ENCODE measurements at places on chromosomes 5 and 9. TPM values are rescaled to one million over a fixed set of nuclear protein-coding genes. Genes with fewer than 3 reads are reported as not detected.
A peak's percentile ranks its signal among the peaks of the same experiment; 100 is the strongest.

DNA sequence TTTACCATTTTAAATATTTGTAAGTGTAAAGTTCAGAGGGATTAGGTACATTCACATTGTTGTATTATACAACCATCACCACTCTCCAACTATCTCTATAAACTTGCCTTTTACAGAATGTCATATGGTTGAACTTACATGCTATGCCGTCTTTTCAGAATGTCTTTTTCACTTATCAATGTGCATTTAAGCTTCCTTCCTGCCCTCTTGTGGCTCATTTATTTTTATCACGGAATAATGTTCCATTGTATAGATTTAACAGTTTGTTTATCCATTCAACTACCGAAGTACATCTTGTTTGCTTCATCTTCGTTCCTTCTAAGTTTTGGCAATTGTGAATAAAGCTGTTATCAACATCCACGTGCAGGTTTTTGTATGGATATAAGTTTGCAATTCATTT lies 133.3 kb upstream of the C6 start:
- DNase-seq, result no peak

The MCTP1 gene
- total RNA-seq, result 2.9 TPM

- no peak for DNase-seq
Measured at GRCh38 chr9:127982912-127983311, 2.1 kb upstream of the EEIG1 start.

DNA sequence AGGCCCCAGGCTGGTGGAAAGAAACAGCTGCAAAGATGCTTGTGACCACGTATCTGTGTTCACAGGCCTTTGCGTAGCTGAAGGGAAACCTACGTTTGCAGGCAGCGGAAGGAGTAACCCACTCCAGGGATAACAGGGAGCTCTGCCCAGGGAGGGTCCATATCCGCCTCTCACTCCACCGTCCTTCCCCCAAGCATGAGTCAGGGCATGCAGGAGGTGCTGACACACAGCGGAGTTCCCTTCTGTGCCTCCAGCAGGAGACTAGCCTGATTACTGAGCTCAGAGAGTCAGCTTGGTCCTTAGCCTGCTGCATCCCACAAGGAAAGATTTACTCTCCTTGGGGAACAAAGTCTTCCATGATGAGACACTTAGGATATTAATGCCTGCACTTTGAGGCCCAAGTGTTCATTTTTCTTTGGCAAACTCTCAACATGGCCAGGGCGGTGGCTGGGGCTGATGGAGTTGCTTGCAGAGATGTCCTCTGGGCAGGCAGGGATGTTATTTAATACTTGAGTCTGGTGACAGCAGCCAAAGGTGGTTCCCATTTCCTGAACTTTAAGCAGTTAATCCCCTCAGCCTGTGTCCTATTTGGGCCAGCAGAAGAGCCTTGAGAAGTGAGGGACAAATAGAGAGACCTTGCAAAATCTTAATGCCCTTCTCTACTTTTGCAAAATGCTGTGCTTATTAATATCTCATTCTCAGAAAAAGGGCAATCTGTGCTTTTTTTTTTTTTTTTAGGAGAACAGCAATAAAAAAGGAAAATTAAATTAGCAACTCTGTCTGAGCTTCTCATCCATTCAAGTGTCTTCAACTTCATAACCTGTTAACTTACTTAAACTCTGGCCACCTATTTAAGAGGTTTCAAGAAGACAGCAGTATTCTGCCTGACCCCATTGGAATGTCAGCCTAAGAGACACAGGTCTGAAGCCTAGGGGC lies 222.1 kb downstream of the HSPA4 start:
- peak; percentile 28 for DNase-seq

DNA sequence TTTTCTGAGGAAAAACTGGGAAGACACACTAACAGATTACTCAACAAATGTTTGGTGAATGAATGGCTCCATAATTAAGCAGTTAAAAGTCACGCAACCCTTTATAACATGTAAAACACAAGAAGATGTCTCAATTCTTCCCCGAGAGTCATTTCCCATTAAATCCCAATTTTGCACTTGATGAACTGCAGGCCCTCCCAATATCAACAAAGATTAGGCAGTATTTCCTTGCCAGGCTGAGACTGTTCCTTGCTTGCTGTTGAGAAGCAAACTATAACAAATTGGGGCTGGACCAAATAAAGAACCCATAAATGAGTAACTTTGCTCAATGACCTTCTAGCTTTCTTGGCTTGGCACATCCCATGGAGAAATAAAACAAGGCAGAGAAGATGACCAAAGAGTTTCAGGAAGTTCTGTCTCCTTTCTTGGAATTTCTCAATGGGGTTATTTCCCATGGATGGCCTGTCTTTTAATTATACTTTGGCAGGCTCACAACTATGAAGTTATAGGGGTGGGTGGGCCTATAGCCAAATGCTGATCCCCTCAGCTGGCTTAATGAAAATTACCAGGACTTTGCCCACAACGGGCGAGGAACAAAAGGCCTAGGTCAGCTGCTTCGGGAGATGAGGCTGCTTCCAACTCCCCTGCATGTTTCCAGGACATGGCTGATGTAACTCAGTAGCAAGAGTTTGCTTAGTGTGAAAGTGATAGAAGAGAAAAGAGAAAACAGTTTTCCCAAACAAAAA lies 243.1 kb upstream of the RFX3 start:
- DNase-seq, result no peak

DNA sequence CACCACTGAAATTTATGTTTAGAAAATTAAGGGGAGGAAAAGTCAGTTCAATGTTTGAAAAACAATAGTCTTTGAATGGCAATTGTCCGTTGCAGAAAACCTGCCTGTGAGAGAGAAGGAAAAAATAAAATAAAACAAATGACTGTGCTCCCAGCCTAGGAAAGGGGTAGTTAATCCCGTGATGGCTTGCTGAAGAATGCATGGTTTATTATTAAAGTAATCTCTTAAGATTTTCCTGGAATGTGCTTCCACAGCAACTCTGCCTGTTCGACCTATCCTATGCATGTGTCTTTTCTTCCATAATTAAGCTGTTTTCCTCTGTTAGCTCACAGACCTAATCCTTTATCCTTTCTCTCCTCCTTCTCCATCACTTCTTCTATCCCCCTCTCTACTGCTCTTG lies 2.4 kb upstream of the DAB2 start:
- peak; percentile 11 for DNase-seq

DNA sequence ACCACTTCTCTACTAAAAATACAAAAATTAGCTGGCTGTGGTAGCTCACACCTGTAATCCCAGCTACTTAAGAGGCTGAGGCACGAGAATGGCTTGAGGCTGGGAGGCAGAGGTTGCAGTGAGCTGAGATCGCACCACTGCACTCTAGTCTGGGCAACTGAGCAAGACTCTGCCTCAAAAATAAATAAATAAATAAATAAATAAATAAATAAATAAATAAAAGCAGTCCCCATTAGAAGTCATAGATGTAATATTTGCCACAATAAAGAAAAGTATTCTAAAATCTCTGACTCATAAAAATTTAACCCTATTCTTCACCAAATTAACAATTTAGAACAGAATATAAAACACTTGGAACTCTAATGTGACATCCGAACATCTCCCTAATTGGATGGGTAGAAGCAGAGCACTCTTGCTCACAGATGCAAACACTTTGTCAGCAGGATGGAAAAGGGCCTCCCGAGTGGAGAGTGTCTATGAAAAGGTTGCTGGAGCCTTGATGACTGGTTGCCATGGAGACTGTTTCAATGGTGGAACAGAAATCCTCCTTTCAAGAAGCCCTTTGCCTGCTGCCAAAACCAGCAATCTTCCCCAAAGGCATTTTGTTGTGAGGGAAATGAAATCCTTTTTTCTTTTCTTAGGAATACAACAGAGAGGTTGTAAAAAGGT lies 38.9 kb upstream of the TRAF1 start:
- DNase-seq, result peak; percentile 92

The FAM78A gene
- 0.32 TPM for total RNA-seq

DNA sequence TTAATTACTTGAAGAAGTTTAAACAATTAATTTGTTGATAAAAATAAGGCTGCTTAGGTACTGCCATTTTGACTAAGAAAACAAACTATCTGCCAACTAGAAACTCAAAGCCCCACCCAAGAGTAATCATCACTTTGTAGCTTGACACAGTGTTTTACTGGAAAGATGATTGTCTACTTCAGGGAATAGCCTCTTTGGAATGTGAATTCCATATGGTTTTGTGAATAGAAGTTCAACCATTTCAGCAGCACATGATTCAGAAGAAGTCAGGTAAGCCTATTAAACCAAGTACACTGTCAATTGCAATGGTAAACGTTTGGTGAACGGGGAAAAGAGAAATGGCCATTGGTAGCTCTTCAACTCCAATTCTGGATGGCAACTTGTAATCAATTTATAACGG lies 55.2 kb downstream of the PLK2 start:
- no peak for DNase-seq

The MELK gene
- 112 TPM for total RNA-seq

DNA sequence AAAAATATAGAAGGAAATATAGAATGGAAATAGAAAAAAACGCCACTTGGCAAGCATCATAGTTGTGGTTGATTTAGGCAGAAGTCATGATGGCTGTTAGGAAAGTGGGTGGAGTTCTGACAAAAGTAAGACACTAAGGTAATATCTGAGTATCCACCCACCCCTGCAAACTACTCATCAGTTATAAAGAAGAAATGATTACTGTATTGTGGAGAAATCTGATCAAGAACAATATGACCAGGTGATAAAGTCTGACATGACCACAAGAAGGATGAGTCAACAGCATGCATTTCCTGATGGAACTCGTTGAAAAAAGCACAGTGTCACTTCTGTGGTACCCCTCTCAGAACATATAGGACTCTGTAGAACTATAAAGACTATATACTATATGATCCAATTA lies 343.4 kb upstream of the PAPPA start:
- no peak for DNase-seq

DNA sequence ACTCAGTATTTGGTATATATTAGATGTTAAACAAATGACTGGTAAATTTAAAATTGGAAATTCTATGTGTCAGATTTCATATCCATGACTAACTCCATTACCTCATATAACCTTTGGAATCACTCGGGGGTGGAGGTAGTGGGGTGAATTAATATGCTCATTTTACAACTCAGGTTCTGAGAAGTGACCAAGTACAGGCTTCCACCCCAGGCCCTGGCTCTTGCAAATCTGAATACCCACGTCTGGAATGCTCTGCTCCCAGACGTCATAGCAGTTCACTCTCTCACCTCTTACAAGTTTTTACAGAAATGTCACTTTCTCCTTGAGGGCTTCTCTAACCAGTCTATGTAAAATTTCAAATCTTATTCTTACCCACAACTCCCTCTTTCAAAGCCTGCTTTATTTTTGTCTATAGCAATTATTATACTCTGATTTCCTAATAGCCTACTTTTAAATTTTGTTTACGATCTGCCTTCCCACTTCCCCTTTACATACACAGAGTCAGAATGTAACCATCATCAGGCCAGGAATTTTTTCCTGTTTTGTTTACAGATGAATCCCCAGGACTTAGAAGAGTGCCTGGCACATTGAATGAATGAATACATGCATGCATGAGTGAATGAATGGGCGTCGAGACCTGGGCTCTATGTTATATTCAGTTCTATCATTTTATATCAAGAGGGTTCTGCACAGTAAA lies 134.1 kb upstream of the IFNE start:
- no peak for DNase-seq

- peak; percentile 6 for DNase-seq
Measured at GRCh38 chr5:122844136-122844909, 1.1 kb upstream of the SNX24 start.

DNA sequence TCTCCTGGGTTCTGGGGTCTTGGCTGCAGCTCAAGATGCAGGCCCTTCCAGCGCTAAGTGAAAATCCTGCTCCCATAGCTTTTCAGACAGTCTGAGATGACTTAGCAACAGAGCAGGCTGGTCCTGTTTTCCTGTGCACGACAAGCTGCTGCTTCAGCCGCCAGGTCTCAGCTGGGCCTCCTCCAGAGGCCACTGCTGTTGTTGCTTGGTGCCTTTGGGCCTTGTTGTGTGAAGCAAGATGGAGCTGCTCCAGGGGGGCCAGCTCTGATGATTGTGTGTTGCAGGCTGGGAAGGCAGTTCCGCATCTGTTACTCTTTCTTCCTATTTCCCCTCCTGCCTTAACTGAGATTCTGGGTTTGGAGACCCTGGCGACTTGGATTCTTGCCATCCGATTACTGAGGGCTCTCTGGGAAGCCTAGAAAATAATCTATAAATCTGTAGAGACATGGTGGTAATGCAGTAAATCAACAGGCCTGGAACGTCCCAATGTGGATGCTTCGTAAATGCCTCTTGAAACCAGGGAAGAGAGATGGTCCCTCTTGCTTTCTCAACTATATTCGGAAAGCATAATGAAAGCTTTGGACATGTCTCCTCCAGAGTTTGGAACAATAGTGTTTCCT lies 3.2 kb downstream of the MAP1B start:
- peak; percentile 41 for DNase-seq

The ZNF483 gene
- total RNA-seq, result 30.7 TPM

DNA sequence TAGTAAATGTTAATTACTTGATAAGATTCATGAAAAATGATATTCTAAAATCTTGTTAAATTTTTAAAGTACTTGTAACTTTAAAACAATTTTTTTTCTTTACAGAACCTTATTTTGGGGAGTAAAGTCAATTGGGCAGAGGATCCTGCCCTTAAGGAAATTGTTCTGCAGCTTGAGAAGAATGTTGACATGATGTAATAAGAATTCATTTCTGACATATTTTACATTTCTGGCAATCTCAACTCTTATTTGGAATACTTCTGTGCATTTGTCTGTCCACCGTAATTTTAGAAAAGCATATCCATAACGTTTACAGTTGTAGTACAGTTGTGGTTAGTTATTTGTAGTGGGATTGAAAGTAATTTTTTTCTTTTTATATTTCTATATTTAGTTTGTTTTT lies 20.2 kb downstream of the CENPH start:
- DNase-seq, result no peak

- DNase-seq, result no peak
Measured at GRCh38 chr5:164748861-164749260, 1243.4 kb downstream of the MAT2B start.

- DNase-seq, result no peak
Measured at GRCh38 chr5:131375351-131375750, 111.5 kb downstream of the CDC42SE2 start.

DNA sequence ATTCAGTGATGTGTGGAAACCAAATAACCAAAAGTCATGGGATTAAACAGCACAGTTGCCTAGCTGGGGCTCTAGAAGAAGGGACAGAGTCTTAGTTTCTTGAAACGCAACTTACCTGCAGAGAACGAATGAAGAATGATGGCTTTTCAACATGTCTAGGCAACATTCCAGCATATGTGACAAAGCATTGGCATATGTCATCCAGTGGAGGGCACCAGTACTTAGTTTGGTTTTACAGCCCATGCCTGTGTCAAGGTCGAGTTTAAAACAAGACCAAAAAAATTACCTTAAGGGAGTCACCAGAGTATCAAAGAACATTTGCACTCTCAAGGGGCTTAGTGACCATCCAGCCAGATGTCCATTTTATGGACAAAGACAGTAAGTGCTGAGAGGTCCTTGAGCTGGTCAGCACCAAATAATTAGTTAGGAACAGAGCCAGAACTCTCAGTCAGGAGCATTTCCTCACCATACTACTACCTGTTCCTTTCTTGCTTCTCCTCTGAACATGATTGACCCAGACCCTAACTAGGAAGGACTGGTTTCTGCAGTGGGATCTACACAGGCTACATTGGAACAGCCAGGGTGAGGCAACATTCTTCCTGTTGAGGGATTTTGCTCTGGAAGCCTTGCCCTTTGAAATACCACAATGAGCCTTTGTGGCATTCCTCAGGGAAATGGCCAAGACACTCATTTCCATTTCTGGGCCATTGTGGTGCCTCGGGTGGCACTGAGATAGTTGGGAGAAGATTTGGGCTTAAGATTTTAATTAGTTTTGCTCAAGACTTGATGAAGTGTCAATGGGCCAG lies 75.4 kb upstream of the ANKH start:
- peak; percentile 28 for DNase-seq

The CMYA5 gene
- total RNA-seq, result 3.5 TPM

All from neural progenitor cell (in vitro differentiated cells).